ENCODE measurements at places on chromosomes 6 and 20. TPM values are rescaled to one million over a fixed set of nuclear protein-coding genes. Genes with fewer than 3 reads are reported as not detected.

The MROH8 gene
- total RNA-seq: 6.9 TPM

The C6orf132 gene
- 1.3 TPM for total RNA-seq

The MICAL1 gene
- 24.6 TPM for total RNA-seq

The PBOV1 gene
- not detected for total RNA-seq

The PXMP4 gene
- total RNA-seq: 7.0 TPM

The ZDHHC14 gene
- total RNA-seq: 8.5 TPM

The NECAB3 gene
- total RNA-seq: 22.5 TPM

The RGL2 gene
- total RNA-seq: 56.2 TPM

The RPS10 gene
- total RNA-seq: 875 TPM

The C20orf141 gene
- total RNA-seq: 0.84 TPM

The JPH2 gene
- total RNA-seq: 5.6 TPM

The BPIFA1 gene
- total RNA-seq: not detected

The OTOR gene
- total RNA-seq: not detected

The PNPLA1 gene
- total RNA-seq: 0.32 TPM

The PLA2G7 gene
- total RNA-seq: 8.1 TPM

The ID4 gene
- 203 TPM for total RNA-seq

The DLGAP4 gene
- 83.1 TPM for total RNA-seq

The TSHZ2 gene
- total RNA-seq: 60.5 TPM

The RIPPLY2 gene
- total RNA-seq: not detected

The DSN1 gene
- 6.4 TPM for total RNA-seq

The HLA-DPB1 gene
- total RNA-seq: 52.5 TPM

The ADGRF5 gene
- 71.1 TPM for total RNA-seq

The SSTR4 gene
- not detected for total RNA-seq

The DEFB119 gene
- total RNA-seq: not detected

The BPI gene
- not detected for total RNA-seq

The HLA-DRA gene
- 174 TPM for total RNA-seq

The KIAA0408 gene
- total RNA-seq: 2.7 TPM

The NEU1 gene
- total RNA-seq: 40.7 TPM

The TOP1 gene
- total RNA-seq: 42.4 TPM

The SALL4 gene
- 0.16 TPM for total RNA-seq

The BPIFB1 gene
- total RNA-seq: not detected

The TRIM10 gene
- total RNA-seq: not detected

The DCBLD1 gene
- total RNA-seq: 9.9 TPM

The ENPP4 gene
- 21.1 TPM for total RNA-seq

The DEFB113 gene
- total RNA-seq: not detected

The ERVFRD-1 gene
- total RNA-seq: 0.13 TPM

The XPO5 gene
- total RNA-seq: 43.6 TPM

The FAM83D gene
- total RNA-seq: 0.71 TPM

The HLA-G gene
- total RNA-seq: not detected

The CLDN20 gene
- not detected for total RNA-seq

The CNKSR3 gene
- 9.9 TPM for total RNA-seq

The GRM1 gene
- not detected for total RNA-seq

The CDC5L gene
- total RNA-seq: 16.8 TPM

The SLC22A7 gene
- not detected for total RNA-seq

The CDH26 gene
- 1.5 TPM for total RNA-seq

The CALHM5 gene
- total RNA-seq: 2.8 TPM

The APCDD1L gene
- total RNA-seq: not detected

The DNMT3B gene
- 0.39 TPM for total RNA-seq

The ACOT8 gene
- total RNA-seq: 14.9 TPM

The PRL gene
- total RNA-seq: 0.58 TPM

The FILIP1 gene
- total RNA-seq: 8.1 TPM

The HDGFL1 gene
- not detected for total RNA-seq

The ZNF341 gene
- 3.1 TPM for total RNA-seq

The BRPF3 gene
- 26.1 TPM for total RNA-seq

The SPATA25 gene
- 4.0 TPM for total RNA-seq

The CLPSL1 gene
- not detected for total RNA-seq

The CD24 gene
- total RNA-seq: 2.1 TPM

The CD40 gene
- total RNA-seq: 17.3 TPM

The ZBTB46 gene
- 34.7 TPM for total RNA-seq
